ENCODE measurements at places on chromosomes 2 and 18.
A peak's percentile ranks its signal among the peaks of the same experiment; 100 is the strongest.

DNA sequence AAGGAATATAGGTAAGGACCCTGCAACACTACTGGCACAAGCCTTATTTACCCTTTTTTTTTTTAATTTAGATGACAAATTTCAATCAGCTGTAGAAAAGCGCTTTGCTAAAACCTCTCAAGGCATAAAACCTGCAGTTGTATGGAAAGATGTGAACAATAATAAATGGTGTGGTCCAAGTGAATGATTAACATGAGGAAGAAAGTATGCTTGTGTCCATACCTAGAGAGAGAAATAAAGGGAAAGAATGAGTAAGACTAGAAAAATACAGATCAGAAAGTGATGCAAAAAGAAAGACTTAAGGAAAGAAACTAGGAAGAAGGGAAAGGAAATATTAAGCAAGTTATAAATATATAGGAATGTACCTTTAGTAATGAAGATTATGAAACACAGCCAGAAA, 119.2 kb upstream of the SCN7A start:
- DNase-seq, result no peak

DNA sequence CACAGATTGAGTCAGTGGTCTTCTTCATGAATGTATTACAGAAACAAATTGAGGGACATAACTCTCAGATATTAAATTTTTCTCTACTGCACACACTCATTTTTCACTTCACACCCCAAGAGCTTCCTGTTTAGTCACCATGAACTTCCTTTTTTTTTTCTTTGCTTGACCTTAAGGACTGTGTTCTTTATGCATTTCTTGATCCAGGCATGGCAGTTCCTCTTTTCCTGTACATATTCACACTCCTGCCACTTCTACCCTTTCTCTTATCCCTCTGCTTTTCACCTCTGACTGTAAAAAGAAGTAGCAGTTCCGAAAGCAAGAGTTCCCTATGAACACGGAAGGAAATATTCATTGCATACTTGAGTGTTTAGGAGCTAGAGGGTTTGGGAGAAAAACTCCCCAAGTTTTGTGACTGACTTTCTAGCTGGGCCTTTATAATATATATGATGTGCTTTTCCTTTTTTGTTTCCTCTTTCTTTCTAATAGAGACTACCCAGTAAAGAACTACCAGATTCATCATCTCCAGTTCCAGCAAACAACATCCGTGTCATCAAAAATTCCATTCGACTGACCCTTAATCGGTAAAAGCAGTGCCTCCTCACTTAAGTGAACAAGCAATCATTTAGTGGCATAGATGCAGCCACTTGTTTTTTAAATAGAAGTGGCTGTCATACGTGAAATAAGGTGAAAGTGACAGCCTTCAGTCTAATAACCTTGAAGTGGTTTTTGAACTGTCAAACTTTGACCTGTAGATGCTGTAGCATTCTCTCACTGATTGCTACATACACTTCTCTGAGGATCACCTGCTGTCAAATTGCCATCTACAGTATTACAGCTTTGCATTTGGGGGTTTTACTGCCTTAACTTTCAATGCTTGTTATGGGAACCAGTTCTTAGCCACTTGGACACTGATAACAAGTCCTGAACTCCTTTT, 40.8 kb downstream of the PAPOLG start:
- DNase-seq, result no peak

- DNase-seq, result no peak
Observed at GRCh38 chr2:239337122-239337876, 63.5 kb downstream of the HDAC4 start.

DNA sequence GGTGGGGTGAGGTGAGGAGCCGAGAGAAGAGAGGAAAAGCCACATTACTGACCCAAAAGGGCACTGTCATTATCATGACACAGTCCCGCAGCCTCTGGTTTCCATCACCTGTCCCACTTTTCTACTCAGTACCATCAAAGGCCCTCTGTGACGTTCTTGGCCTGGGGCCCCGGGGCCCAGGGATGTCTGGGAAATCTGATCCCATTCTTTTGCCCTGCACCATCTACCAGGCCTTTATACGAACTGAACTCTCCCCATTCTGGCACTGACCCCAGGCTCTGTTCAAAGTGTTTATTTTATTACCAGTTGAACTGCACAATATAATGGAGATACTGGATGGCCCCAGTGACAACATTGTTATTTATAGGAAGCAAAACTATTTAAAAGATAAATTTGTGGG, 89.1 kb downstream of the COL6A3 start:
- no peak for DNase-seq

GRCh38 chr2:142175813-142176338, 45.1 kb upstream of the LRP1B start:
- no peak for DNase-seq

GRCh38 chr2:139083121-139083520, 302.9 kb upstream of the NXPH2 start:
- no peak for DNase-seq

DNA sequence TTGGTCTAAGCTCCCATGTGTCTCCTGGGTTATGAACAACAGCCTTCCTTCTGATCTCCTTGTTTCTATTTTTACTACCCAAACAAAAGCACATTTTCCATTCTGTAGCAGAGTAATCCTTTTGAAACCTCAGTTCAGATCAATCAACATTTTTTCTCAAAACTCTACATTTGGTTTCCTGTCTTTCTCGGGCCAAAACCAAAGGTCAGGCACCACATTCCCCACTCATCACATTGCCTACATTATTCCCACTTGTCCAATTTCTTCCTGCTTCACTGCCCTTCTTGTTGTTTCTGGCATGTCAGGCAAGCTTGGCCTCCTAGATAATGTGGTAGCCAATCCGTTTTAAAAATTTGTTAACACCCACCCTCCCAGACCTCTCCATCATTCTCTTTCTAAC, 196.8 kb downstream of the PPP1R1C start:
- DNase-seq, result peak; percentile 18

DNA sequence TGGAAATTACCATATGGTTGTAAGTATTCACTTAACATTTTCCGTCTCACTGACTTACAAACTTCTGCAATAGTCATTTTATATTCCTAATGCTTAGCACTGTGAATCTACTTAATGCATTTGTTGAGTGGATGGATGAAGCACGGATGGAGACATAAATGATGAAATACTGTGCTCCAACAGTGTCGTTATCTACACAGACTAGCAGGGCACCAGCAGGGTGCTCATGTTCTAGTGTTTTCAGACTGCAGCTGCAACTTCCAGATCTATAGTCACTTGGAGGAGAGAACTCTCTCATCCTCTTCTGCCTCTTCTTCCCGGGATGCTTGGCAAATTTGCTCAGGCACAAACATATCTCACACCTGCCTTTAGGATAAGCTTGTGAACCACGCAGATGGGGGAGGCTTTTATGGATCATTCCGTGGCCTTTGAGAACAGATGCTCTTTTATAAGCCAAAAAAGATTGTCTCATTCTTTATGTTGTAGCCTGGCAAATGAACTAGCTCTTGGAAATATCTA, 797.7 kb downstream of the MBD2 start:
- DNase-seq, result no peak

DNA sequence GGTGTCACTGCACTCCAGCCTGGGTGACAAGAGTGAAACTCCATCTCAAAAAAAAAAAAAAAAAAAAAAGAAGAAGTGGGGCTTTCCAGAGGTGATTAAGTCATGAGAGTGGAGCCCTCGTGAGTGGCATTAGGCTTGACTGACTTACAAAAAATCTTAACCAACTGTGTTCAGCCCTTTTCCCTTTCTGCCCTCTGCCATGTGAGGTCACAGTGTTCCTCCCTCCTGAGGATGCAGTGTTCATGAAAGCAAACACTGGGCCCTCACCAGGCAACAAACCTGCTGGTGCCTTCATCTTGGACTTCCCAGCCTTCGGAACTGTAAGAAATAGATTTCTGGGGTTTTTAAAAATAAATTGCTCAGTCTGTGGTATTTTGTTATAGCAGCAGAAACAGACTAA, 37.0 kb upstream of the METTL21A start:
- no peak for DNase-seq

DNA sequence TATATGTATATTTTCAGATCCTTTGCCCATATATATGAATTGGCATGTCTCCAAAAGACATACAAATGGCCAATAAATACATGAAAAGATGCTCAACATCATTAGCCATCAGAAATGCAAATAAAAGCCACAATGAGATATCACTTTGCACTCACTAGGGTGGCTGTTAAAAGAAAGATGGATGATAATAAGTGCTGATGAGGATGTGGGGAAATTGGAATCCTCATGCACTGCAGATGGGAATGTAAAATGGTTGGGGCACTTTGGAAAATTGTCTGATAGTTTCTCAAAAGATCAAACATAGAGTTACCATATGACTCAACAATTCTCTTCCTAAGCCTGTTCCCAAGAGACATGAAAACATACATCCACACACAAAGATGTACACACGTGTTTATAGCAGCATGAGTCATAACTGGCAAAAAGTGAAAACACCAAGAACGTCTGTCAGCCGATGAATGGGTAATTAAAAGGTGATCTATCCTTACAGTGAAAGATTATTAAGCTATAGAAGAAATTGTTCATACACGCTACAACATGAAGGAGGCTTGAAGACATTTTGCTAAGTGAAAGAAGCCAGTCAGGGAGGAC, 19.7 kb downstream of the NGEF start:
- no peak for DNase-seq

- no peak for DNase-seq
Observed at GRCh38 chr2:144541396-144541795, 21.5 kb upstream of the ZEB2 start.

DNA sequence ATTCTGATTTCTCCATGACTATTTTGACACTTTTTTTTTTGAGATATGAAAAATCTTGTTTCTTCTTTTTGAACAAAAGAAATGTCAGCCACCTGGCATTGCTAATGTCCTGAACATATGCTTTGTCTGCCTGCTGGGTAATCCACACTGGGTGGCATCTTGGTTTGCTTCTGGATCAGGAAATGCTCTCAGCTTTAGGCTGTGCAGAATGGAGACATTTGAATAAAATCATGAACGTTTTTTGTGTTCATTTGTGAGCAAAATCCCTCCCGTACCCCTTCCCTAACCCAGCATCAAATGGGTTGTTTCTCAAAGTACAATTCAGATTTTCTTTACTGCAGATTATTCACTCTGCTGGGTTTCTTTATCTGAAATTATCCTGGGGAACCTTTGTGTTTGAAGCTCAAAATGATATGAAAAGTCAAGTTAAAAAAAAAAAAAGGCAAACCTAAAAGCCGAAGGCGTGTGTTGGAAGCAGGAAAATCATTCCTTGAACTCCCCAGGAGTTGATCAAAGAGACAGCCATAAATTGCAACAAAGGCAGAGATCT, 53.4 kb upstream of the KLF7 start:
- DNase-seq, result no peak

- no peak for DNase-seq
Observed at GRCh38 chr2:168594778-168595177, 138.7 kb downstream of the CERS6 start.

DNA sequence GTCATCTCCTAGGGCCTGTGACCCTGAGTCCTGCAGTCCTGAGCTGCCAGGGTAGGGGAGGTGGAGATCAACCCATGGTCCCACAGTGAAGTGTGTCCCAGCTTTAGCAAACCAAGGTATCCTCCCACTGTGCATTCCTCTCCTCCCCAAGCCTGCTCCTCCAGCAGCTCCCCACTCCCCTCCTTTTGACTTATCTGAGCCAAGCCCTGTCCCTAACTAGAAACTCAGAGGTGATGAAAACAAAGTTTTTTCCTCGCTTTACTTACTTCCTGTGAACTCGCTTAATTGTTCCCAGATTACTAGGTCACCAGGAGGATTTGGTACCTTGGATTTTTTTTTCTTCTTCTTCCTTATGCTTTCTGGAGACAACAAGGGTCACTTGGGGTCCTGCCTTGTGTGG, 80.8 kb downstream of the EHD3 start:
- DNase-seq, result no peak

DNA sequence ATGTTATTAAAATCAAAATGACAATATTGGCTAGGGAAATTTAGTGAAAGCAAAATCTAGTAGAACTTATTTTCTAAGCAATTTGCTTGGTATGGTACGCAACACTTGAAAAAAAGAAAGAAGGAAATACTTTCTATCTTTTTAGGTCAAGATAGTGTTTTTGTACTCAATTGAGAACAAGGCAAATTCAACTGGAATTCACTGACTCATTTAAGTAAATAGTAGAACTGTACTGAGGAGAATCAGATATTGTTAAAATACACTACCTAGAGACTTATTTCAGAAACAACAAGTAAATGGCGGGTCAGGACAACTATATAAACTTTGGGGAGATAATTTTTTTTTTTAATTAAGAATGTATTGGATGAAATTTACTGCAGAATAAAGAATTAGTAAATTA, 18.9 kb downstream of the ZRANB3 start:
- no peak for DNase-seq

DNA sequence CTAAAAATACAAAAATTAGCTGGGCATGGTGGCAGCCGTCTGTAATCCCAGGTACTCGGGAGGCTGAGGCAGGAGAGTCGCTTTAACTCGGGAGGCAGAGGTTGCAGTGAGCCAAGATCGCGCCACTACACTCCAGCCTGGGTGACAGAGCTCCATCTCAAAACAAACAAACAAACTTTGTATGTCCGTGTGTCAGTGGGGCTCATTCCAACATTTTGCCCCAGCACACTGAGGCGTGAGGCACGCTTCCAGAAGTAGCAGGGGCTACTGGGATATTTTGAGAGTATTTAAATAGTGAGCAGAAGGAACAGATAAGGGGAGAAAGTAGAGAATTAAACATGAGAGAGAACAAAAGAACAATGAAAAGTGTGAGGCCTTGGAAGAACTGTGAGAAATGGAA, 83.3 kb upstream of the TANK start:
- no peak for DNase-seq

GRCh38 chr18:41829647-41830516, 125.2 kb upstream of the PIK3C3 start:
- no peak for DNase-seq

DNA sequence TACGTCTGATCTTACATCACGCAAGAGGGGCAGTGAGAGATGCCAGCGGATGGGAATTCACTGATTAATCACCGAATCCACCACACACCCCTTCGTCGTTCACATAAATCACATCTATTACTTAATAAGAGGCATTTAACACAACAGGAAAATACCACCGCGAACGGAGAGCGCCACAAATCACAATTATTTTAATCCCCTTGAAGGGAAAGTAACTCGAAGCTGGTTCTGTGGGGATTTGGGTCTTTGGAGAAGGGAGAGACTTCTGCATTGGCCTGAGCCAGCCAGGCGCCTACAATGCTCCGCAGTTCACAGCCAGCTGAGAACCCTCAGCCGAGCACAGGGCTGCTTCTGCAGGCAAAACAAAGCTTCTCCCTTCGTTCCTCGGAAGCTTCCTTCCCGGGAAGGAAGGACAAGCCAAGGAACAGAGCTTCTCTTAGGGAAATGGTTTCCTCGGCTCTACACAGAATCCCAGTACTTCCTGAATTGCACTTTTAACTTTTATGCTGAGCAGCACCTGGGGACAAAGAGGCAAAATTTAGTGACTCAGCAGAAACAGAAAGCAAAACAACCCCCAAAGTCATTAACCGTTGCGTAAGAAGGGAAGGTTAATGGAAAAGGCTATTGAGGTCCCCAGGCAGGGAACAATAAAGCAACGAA, at the start of gene LRP1B:
LRP1B (minus strand) TSS at position 7 of the 660 bp plus-strand sequence. CDS start 287 bp downstream, outside the sequence.
- DNase-seq, result peak; percentile 23

GRCh38 chr2:34627003-34627402, 1027.9 kb upstream of the FAM98A start:
- no peak for DNase-seq

All from GM03348 (cell line).